Inflammatory macrophage treated with lipopolysaccharide for 1 hour (primary cell): ENCODE measurements at places on chromosomes 5 and 9.
A peak's percentile ranks its signal among the peaks of the same experiment; 100 is the strongest.

DNA sequence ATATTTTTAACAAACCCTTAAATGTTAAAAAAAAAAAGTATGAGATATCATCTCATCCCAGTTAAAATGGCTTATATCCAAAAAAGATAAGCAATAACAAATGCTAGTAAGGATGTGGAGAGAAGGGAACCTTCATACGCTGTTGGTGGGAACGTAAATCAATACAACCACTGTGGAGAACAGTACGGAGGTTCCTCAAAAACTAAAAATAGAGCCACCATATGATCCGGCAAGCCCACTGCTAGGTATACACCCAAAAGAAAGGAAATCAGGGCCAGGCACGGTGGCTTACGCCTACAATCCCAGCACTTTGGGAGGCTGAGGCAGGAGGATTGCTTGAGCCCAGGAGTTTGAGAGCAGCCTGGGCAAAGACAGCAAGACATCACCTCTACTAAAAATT lies 3.0 kb downstream of the MTMR12 start:
- DNase-seq, result no peak

DNA sequence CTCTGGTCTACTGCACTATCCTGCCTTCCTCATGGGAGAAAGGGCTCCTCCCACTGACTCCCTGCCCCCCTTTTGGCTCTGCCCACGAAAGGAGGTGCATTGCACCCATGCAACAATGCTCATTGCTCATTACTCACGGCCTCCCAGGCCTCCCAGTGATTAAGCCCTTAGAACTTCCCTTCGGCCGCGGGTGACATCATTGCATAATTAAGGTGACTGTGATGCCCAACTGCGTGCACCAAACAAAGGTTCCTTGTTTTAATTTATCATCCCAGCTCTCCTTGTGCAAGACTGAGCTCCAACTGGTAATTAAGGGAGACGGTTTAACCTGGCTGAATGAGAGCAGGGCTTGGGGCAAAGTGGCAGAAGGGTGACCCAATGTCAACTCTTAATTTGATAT lies 180.4 kb downstream of the GAS1 start:
- DNase-seq, result peak; percentile 94

GRCh38 chr9:91835216-91835615 lies 114.8 kb downstream of the ROR2 start:
- no peak for DNase-seq

DNA sequence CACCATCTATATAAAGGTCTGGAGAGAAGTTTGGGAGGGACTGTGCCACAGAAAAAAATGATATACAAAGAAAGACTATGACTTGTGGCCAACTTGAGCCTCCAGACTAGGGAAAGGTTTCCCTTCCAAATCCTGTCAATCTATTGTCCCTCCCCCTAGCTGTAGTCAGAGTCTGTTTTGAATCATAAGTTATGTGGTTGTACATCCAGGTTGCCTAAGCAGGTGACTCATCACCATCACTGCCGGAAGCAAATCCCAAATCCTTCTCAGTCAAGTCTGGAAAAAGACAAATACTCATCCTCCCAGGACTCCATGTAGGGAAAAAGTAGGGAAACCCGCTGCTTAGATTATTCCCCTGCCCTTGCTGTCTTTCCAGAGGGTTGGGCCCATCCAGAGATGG lies 235.7 kb downstream of the CDK5RAP2 start:
- DNase-seq, result no peak

GRCh38 chr5:146005723-146006122 lies 69.3 kb downstream of the SH3RF2 start:
- DNase-seq, result no peak

GRCh38 chr5:92017776-92018175 lies 634.7 kb upstream of the ARRDC3 start:
- no peak for DNase-seq

GRCh38 chr9:138044485-138045383 lies 167.2 kb downstream of the CACNA1B start:
- DNase-seq, result no peak

DNA sequence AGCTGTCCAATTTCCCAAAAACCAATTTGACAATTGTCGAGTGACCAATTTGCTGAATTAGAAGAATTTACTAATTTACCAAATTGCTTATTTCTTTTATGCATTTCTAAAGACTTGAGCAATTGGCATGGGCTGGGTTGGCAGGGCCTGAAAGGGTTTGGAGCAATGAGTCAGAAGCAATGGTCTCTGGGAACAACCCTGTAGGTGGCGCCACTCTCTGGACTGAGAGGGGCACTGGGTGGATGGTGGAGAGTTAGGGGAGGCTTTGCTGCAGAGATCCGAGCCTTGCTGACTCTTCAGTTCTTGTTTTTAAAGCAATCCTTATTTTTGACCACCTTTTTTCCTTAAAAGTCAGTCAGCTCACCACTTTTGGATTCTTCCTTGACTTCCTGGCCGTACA lies 71.5 kb upstream of the RPS23 start:
- no peak for DNase-seq

- DNase-seq, result no peak
These were observed 7.7 kb upstream of the C5orf47 start for GRCh38 chr5:173981185-173981761.

- peak; percentile 67 for DNase-seq
These were observed 156.4 kb upstream of the RASEF start for GRCh38 chr9:83219154-83219923.

DNA sequence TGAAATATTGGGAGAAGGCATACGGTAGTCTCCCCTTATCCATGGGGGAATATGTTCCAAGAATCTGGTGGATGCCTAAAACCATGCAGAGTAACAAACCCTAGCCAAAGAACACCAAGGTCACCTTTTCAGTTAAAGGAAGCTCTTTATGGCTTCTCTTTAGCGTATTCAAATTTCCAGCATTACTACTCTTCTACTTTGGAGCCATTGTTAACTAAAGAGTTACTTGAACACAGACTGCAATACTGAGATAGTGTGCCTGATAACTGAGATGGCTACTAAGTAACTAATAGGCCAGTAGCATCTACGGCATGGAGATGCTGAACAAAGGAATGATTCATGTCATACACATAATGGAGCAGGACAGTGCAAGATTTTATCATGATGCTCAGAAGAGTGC lies 84.5 kb upstream of the SPEF2 start:
- DNase-seq, result no peak

GRCh38 chr5:96253140-96253539 lies 179.9 kb downstream of the PCSK1 start:
- no peak for DNase-seq

GRCh38 chr5:33981408-33982162 lies 2.9 kb downstream of the SLC45A2 start:
- DNase-seq, result no peak

DNA sequence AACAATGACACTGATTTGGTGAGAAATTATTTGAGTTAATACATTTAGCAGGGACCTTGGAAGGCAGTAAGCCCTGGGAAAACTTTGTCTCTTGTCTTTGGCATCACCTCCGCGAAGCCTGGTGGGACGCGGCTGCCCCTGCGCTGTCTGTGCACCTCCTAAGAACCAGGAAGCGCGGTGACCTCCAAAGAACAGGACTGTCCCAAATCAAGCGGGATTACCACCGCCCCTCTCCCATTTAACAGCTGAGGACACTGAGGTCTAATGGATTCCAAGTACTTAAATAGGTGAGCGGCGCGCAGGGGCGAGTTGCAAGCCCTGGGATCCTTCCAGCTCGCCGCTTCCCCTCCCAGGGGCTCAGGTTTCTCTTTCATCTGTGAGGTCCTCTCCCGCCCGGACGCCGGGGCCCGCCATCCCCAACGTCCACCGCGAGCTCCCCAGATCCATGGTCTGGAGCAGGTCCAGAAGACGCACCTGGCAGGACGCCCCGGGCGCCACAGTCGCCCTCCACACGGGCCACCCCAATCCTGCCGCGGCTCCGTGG lies 432 bp downstream of the STARD4 start:
- DNase-seq, result no peak

DNA sequence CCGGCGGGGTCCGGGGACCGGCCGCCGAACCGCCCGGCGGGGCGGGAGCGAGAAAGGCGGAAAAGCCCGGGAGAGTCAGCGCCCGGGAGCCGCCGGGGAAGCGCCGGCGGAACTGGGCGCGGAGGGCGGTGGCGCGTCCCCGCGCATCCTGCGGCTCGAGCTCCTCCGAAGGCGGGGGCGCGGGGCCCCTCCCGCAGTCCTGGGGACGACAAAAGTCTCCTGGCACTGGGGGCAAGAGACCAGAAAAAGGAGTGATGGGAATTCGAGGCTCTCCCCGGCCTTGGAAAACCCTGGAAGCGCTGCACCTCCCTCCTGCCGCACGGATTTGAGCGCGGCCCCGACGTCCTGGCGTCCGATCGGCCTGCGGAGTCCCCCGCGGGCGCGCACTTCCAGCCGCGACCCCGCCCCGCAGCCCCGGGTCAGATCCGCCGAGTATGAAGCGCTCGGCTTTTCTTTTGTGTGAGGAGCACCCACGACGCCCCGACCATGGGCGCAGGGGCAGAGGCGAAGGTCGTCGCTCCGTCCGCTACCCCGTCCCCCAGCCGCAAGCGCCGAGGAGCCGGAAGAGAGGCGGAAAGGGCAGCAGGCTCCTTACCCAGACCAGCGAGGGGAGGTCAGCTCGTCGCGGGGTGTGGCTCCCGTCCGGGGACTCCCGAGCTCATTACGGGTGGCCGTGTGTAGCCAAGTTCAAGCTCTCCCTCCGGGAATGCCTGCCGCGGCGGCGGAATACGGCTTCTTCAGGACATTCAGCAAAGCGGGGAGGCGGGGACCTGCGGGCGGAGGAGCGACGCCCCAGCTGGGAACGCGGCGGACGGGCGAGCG lies at the start of gene EPB41L4A:
Gene EPB41L4A, minus strand, starts transcription at position 114 of the 822 bp plus-strand sequence. CDS start 238 bp downstream, outside the sequence.
- no peak for DNase-seq

GRCh38 chr5:67543720-67544270 lies 347.2 kb upstream of the CD180 start:
- no peak for DNase-seq

- DNase-seq, result peak; percentile 66
These were observed 28.7 kb downstream of the DMRT3 start for GRCh38 chr9:1005043-1005667.

GRCh38 chr9:37381094-37381741 lies 41.3 kb upstream of the GRHPR start:
- DNase-seq, result no peak

GRCh38 chr5:101676646-101677045 lies 619.4 kb downstream of the SLCO4C1 start:
- no peak for DNase-seq

DNA sequence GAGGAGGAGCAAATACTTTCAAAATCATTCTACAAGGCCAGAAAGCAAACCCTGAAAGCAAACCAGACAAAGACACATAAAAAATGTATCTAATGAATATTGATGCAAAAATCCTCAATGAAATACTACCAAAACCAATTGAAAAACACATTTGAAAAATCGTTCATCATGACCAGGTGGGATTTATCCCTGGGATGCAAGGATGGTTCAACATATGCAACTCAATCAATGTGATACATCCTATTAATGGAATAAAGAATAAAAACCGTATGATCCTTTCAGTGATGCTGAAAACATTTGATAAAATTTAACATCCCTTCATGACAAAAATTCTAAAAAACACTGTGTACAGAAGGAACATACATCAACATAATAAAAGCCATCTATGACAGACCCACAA lies 337.6 kb downstream of the NNT start:
- no peak for DNase-seq

DNA sequence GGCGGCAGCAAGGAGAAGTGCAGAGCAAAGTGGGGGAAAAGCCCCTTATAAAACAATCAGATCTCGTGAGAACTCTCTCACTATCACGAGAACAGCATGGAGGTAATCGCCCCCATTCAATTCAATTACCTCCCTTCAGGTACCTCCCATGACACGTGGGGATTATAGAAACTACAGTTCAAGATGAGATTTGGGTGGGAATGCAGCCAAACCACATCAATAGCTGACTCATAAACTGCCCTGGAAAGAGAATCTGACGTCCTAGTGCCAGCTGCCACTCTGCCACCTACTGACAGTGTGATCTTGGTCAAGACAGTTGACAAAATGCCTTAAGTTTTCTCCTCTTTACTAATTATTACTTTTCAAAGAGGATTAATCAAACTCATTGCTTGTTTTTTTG lies 128.3 kb downstream of the GPBP1 start:
- DNase-seq, result no peak

GRCh38 chr5:139027150-139027549 lies 152.0 kb upstream of the LRRTM2 start:
- no peak for DNase-seq

DNA sequence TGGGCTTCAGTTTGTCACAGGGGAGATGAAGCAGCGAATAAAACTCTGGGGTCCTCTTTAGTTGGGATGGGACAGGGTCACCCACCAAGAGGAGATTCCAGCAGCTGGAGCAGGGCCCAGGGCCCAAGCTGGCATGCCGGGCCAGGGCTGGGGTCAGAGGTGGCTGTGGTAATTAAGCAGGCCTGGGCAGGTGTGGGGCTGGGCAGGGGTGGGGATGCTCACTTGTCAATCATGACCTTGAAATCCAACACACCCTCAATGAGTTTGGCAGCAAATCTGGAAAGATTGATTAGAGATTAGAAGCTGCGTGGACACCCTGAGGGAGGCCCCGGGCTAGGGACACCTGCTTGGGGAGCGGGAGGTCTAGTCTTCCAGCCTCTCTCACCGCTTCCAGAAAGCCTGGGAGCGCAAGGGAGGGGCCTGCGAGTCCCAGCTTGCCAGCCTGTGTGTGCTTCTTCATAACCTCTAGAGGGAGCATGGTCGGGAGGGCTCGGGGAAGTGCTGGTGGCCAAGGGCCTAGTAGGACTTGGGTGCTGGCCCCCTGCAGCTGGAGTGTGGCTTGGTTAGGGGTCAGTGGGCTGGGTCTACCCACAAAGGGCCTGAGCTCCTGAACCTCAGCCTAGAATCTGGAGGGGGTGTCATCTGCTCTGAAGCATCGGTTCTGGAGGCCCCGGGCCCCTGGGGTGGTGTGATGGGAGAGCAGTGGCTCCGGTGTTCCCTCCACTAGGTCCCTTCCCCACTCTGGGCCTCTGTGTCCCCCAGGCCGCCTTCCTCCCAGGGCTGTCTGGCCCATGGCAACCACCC lies 7.6 kb downstream of the CRAT start:
- DNase-seq, result peak; percentile 39

- no peak for DNase-seq
These were observed 66.7 kb upstream of the PHF24 start for GRCh38 chr9:34891386-34891785.

DNA sequence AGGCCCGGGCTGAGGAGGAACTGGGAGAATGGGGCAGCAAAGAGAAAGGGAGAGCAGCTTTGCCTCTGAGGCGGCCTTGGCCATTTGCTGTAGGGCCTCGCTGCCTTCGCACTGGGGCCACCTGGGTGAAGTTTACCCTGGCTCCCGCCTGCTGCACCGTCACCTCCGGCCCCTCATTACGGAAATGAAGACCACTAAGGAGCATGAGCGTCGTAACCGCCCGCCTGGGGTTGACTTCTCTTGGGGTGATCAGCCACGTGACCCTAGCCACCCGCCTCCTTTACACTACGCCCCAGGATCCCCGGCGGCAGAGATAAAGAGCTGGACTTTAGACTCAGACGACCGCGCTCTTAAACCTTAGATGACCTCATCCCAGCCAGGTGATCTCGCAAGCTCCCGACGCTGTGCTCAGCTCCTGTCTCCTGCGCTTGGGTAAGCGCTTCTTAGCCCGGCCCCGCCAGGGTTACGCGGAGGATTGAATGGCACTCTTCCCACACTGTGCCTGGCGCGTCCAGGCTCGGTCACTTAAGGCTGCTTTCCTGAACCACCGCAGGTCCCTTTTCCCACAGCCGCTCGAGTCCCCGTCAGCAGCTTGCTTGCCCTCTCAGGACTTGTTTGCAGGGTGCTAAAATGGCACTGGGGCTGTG lies 107.9 kb upstream of the LARP1 start:
- DNase-seq, result no peak

GRCh38 chr9:15400281-15400941 lies 22.3 kb upstream of the SNAPC3 start:
- no peak for DNase-seq
